ENCODE measurements at places on chromosomes 2 and 18. TPM values are rescaled to one million over a fixed set of nuclear protein-coding genes. Genes with fewer than 3 reads are reported as not detected.
A peak's percentile ranks its signal among the peaks of the same experiment; 100 is the strongest.

DNA sequence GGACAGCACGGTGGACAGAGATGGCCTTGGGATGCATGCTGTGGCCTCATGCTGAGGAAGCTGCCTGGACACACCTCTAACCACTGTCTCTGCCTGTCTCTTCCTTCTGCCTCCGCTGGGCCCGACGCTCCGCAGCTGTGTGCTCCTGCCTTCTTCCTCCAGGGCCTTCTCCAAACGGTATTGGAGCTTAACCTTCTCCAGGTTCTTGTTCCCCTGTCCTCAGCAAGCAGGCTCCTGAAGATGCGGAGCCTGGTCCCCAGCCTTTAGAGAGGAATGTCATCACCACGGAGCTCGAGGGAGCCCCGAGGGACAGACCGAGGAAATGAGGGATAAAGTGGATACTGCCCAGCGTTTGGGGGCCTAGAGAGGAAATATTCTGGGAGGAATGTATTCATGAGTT lies 155.1 kb downstream of the DYSF start:
- peak; percentile 20 for DNase-seq

- no peak for DNase-seq
These were observed 32.6 kb upstream of the SP3 start for GRCh38 chr2:173997753-173998152.

DNA sequence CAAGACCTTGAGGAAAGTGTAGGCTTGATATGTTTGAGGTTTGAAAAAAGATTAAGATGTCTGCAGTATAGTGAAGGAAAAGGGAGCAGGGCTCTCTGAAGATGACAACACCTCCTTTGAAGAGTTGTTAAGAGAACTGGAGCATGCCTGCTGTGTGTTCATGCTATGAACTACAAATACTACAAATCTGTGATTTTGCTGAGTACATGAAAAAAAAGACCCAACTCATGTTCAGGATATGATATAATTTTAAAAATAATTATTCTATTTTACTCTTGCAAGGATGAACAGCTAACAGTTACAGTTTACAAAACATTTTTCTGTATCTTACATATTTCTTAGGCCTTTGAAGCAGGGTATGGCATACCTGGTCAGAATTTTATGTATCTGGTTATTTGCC lies 305.4 kb upstream of the CWC22 start:
- DNase-seq: no peak

DNA sequence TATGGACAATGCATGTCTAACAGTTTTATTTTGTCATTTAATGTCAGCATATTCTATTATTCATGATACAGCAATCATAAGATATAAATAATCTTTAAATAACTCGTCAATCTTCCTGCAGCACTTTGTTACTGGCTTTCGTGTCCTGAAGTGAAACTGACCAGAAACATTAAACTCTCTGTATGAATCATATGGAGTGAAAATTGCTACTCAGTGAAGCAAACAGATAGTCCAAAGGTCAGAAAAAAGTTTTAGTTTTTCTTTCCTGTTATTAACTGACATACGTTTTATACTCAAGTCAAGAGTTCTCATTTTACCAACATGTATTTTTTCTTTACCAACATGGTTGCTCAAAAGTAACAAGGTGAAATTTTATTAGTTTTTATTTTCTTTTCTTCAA lies 106.8 kb upstream of the GALNT5 start:
- no peak for DNase-seq

- no peak for DNase-seq
These were observed 10.2 kb downstream of the SP110 start for GRCh38 chr2:230209422-230210051.

Gene TSPYL6
- not detected for total RNA-seq

Gene ABCG5
- total RNA-seq: not detected

Gene ATP6V1C2
- 4.8 TPM for total RNA-seq
